ENCODE measurements at places on chromosomes 5 and 9.

- DNase-seq: no peak
Measured at GRCh38 chr5:155834271-155834975, 492.5 kb upstream of the SGCD start.

- no peak for DNase-seq
Measured at GRCh38 chr5:163867324-163867723, 361.9 kb downstream of the MAT2B start.

DNA sequence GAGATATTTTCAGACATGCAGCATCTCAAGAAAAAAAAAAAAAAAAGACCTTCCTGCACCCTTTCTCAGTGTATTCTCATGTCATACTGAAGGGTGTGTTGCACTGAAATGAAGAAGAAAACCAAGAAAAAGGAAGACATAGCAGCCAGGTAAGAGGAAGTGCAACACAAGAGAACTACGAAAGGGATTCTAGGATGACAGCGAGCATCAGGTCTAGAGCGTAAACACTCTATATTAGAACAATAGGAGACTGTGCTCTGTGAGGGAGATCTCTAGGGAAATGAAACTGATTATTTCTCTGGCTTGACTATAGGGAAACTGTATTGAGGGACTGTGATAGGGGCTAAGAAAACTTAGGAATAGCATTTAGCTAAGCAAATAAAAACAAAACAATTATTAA, 30.0 kb downstream of the BTF3 start:
- no peak for DNase-seq

DNA sequence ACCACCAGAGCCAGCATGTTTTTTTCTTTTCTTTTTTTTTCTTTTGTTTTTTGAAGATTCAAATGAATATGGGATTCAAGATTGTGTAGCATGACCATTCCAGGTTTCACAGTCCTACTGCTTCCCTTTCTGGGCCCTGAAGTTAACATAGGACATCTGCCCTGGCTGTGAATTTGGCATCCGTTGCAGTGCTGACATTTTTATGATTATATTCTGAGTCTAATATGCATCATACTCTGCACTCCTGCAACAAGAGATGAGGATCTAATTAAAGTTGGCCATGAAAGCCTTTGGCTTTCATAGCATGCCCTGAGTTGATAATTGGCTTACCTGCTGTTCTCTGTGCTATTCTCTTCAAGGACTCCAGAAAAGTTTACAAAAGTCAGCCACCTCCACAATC, 29.8 kb downstream of the C5orf22 start:
- DNase-seq: no peak

DNA sequence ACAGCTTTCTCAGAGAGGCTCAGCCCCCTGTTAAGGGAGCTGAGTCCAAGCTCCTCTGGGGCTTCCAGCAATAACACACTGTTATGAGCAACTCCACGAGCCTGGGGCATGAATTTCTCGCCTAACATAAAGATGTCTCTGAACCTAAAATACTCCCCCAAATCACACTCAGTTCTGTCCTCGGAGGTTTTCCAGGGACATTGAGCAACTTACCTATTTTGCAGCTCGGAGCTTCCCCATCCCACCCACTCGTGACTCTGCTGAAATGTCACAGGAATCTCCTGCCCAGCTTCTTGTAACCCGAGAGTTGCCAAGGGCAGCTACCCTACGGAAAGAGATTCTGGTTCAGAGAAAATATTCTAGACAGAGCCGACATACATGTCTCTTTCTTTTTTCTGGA, 47.1 kb upstream of the SMIM23 start:
- no peak for DNase-seq

GRCh38 chr9:134793288-134794188, 87.1 kb upstream of the FCN2 start:
- DNase-seq: no peak

- no peak for DNase-seq
Measured at GRCh38 chr5:139733010-139733688, 62.5 kb upstream of the PSD2 start.

DNA sequence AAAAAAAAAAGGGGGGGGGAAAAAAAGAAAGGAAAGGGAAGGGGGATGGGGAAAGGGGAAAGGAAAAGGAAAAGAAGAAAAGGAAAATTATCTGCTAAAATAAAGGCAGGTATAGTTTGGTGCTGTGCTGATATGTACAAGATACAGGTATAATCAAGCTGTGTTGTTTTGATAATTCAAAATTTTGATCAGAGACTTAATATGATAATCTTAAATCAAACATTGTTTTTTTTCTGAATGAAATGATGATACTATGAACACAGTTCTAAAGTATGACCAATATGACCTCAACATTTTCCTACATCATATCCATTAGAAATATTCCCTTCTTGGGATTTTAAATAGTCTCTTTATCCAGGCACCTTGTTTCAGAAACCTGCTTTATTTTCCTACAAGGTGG, 115.6 kb upstream of the TRPM3 start:
- DNase-seq: no peak

DNA sequence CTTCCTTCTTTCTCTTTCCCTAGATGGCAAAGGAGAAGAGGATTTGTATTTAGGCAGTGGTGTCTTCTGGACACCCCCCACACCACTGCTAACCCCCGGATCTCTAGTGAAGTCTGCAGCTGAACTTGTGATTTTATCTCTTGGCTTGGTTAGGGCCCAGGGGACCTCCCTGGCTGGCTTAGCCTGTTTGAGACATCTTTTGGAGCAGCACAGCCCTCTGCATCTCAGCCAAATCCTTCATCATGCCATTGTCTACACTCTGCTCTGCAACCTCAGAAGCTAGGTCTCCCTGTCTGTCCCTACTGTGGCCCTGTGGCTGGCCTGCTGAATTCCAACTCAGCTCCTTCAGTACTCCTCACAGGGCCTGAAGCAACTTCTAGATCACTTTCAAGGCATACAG, 81.7 kb downstream of the MUSK start:
- DNase-seq: no peak

GRCh38 chr9:37963936-37964739, 60.2 kb upstream of the SLC25A51 start:
- no peak for DNase-seq

- no peak for DNase-seq
Measured at GRCh38 chr5:137615171-137615775, 116.1 kb upstream of the SPOCK1 start.

- no peak for DNase-seq
Measured at GRCh38 chr5:1152156-1152555, 40.3 kb upstream of the SLC12A7 start.

DNA sequence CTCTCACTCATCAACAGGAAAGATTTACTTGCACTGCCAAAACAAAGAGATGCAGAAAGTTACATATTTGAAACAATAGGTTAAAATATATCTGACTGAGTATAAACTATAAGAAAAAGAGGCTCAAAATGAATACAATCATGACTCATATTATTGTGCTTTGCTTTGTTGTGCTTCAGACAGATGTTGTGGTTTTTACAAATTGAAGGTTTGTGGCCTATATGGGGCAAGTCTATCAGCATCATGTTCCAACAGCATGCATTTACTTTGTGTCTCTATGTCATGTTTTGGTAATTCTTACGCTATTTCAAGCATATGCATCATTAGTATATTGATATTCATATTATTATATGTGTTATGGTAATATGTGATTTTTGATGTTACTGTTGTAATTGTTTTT, 330.0 kb downstream of the PRR16 start:
- DNase-seq: no peak

- no peak for DNase-seq
Measured at GRCh38 chr9:26675035-26675434, 217.6 kb downstream of the CAAP1 start.

DNA sequence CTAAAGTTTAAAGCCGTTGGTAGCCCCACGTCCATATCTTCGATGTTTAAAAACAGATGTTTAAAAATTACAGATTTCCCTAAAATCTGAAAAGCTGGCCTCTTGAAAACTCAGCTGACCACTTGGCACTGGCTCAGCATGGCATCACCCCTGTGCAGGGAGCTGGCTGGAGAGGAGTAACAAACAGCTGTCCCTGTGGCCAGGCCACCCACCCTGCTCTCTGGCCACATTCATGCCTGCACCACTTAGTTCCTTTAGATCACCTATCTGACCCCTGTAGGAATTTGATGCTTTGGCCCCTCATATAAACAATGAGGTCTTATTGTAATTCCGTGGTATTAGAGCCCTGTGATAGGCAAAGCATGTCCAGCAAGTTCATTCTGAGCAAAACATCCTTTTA, 107.5 kb downstream of the FRMD3 start:
- no peak for DNase-seq

- no peak for DNase-seq
Measured at GRCh38 chr5:149420545-149421371, 41.7 kb upstream of the IL17B start.

DNA sequence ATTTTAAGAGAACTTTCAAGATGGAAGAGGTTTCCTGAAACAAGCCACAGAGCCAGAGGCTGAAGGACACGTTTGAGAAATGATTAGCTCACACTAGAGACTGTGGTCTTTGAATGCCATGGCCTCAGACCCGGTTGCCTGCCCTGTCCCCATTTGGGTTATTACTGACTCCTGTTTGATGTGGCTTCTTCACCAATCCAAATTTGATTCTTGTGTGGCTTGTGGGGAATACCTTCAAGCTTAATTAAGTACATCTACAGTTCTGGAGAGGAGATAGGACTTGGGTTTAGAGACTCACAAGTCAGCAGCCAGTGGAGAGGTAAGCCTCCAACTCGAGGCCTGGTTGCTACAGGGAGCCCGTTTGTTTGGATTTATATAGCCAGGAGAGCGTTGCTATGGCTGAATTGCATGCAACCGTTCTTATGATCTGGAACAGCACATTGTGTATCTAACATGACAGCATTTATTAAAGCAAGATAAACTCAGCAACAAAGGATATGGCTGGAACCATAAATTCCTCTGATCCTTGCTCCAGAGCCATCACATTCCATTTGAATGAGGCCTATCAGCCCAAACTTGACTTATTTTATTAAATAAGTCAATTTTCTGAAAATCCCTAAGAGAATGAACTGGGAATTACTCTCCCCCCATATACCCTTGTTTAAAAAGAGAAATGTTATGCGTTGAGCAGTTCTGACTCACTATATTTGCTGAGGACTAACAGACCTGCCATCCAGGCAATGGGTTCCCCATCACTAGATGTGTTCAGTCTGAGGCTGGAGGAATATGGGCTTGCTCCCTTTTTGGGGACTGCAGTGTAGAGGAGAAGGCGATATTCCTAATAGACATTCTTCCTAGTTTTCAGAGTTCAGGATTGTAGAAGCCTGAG, 88.4 kb upstream of the TNFSF8 start:
- DNase-seq: no peak

DNA sequence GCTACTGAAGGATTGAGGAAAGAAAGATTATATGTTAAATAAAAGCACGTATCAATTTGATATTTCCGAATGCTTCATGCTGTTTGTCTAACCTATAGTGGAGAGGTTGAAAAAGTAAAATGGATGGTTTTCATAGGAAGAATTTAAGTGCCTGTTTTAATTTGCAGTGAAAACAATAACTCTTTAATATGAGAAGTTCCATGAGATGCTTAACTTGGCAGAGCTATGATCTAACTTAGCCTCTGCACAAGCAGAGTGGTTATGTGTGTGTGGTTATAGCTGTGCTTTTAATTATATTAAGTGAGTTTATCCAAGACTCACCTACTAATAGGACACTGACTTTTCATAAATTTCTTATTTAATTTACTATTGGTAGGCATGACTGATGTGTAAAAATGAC, 57.4 kb downstream of the AOPEP start:
- DNase-seq: no peak

Data from epithelial cell of prostate (primary cell).